ENCODE measurements at places on chromosomes 2 and 18.

DNA sequence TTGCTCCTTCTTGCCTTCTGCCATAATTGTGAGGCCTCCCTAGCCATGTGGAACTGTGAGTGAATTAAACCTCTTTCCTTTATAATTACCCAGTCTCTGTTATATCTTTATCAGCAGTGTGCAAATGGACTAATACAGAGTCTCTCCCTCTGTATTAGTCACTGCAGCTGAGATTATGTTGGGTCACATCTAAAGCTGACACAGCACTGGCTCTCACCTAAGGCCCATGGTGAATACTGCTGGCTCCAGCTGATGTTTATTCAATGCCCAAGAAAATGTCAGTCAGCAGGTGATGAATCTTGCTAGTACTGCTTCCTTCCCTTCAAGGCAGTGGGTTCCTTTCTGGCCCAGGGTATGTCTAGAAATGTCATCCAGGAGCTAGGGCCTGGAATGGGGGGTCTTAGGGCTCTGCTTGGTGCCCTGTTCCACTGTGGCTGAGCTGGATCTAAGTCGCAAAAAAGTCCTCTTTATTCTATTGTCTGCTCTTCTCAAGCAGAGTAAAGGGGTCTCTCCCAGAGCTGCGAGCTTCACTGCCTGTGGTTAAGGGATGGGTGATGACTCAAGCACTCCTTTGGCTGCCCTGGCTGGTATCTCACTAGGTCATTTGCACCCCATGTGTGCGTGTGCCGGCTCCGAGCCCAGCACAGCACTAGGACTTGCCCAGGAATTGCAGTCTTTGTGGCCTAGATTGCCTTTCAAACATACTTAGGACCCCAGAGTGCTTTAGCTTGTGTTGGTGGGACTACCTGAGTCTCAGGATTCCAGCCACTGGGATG, 29.9 kb downstream of the PPP1R1C start:
- DNase-seq, result no peak

- DNase-seq, result no peak
Observed at GRCh38 chr2:54161660-54162424, 46.4 kb downstream of the ACYP2 start.

DNA sequence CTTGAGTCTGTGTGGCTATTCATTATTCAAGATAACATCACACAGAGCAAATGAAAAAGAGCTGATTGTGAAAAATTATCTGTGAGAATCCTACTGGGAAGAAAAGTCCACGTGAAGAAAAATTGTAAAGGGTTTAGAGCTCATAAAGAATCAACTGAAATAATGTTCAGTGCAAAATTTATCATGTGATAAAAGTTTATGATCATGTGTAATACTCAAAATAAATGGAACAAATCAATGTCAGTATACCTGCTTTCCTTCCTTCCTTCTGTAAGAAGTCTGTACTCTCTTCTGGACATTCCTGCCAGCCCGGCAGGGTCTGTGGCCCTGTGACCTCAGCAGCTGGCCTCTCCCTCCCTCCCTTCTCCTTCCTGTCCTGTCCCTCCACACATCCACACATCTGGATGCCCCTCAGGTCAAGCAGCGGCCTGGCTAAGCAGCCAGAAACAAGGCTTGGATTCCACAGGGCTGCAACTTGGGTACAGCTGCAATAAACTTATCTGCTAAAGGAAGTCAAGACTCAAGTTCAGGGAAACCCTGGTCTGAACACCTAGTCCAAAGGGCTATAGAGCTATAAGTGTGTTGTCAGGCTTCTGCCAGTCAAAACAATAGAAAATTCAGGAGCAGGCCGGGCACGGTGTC, 172.1 kb downstream of the MREG start:
- no peak for DNase-seq

GRCh38 chr18:68482815-68483214, 232.1 kb downstream of the TMX3 start:
- no peak for DNase-seq

DNA sequence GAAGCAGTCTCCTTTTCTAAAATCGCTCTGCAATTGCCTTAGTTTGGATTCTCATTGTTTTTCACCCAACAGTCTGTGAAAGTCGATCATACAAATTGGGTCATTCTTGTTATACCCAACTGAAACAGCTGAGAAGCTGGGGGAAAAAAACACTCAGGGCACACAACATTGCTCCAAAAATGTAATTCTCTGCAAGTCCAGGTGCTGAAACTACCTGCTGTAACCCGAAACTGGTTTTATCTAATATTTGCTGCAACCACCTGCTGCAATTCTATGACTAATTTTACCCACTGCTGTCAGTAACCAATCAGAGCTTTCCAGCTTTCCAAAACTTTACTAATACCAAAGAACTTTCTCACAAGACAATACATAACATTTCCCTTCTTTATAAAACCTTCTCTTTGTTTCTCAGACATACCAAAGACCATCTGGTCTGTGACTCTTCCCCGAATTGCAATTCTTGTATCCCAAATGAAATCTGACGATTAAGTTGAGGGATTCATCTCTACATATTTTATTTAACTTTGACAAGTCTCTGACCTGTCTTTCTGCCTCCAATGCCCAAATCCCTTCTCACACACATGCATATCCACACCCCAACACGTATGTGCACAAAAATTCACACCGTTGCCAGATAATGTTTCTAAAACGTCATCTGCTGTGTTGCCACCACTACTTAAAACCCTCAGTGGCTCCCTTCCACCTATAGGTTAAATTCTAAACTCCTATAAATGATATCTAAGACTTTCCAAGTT, 198.3 kb downstream of the PIEZO2 start:
- no peak for DNase-seq

GRCh38 chr2:224098481-224099230, 59.6 kb upstream of the SERPINE2 start:
- DNase-seq, result no peak

DNA sequence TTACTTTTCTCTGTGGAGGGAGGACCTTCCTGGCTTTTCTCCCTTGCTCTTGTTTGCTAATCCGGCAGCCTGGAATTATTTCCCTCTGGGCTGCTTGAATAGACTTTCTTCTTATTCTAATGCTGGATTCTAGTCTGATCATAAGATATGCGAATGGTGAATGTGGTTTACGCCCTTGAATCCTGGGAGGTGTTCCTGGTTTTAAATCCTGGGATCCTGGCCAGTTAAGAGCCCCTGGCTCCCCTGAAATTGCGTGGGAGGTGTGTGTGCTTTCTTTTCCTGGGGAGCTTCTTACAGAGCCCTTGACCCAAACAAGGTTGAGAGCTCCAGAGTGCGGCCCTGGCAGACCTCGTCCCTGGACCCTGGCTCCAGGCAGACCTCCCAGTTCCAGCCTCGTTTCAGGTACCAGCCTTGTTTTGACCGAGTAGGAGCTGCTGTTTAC, 2.8 kb downstream of the SH3BP4 start:
- no peak for DNase-seq

DNA sequence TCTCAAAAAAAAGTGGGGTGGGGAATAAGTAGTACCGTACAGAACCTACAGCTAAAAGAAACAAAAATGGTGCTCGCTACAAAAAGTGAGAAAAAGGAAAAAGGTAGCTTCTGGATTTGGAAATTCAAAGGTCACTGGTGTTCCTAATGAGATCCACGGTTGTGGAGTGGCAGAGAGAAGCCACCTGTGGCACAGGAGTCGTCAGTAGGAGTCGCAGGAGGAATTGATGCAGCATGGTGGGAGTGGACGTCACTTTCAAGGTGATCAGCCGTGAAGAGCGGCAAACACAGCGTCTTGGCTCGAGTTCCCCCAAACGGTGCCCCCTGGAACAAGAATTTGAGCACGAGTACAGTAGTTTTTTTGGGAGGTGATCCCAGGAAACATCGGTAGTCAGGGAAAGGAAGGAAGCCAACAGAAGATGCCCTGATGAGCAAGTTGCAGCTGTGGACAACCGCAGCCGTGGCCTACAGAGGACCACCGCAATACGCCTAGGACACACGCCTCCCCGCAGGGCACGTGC, 1.4 kb upstream of the TTL start:
- no peak for DNase-seq

DNA sequence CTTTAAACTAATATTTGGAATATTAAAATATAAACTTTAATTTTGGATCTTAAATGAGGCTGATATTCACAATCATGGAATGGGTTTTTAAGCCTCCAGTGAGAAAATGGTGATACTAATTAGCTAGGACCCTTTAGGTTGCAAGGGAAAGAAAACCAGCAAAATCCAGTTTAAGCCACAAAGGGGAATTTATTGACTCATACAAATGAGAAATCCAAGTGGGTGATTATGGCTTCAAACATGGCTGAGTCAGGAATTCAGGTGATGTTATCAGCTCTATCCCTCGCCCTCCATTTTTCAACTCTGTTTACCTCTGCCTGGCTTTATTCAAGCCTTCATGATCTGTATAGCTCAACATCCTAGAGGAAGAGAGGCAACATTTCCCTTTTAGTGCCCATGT, 75.3 kb upstream of the DLX2 start:
- DNase-seq, result peak; percentile 60

GRCh38 chr2:85019121-85019520, 48.2 kb downstream of the KCMF1 start:
- no peak for DNase-seq

GRCh38 chr2:99470957-99471356, 18.9 kb downstream of the REV1 start:
- DNase-seq, result no peak

DNA sequence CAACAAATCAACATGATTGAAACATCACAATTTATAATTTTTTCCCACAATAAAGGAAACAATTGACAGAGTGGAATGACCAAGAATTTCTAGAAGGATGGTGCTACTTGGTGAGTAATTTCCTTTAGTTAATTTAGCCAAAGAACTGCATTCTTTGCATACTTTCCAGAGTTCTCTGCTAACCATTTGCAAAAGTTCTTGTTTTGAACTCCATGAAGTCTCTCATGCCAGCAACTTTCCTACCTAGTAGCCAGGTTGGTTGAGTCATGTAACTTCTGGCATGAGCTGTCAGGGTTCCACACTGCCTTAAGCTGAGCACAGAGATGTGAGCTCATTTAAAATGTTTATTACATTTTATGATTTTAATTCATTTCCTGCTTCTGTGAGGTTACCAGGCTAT, 539.6 kb downstream of the PID1 start:
- DNase-seq, result peak; percentile 64

GRCh38 chr2:241905716-241906377, 36.3 kb downstream of the RTP5 start:
- no peak for DNase-seq

GRCh38 chr2:100580367-100581276, 17.8 kb downstream of the PDCL3 start:
- no peak for DNase-seq

DNA sequence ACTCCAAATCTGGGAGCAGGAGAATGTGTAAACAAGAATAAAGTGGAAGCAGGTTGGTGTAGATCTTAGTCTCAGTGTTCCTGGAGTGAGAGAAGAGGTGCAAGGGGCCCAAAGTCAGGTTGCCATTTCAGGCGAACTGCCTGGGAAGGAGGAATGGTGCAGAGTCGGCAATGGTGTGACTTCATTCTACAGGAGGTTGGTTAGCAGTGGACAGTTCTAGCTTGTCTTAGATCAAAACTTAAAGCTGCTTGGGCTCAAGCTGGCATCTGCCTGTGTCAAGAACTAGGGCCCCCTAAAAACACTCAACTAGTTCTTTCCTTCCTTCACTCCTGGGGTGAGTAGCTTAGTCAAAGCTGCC, 3.5 kb downstream of the STK16 start:
- DNase-seq, result no peak

GRCh38 chr2:195594248-195594647, 62.8 kb upstream of the SLC39A10 start:
- DNase-seq, result no peak
